NCI-H2081 treated with DMSO at 0.1 percent for 48 hours (cell line): ENCODE measurements at places on chromosomes 1 and 21.

DNA sequence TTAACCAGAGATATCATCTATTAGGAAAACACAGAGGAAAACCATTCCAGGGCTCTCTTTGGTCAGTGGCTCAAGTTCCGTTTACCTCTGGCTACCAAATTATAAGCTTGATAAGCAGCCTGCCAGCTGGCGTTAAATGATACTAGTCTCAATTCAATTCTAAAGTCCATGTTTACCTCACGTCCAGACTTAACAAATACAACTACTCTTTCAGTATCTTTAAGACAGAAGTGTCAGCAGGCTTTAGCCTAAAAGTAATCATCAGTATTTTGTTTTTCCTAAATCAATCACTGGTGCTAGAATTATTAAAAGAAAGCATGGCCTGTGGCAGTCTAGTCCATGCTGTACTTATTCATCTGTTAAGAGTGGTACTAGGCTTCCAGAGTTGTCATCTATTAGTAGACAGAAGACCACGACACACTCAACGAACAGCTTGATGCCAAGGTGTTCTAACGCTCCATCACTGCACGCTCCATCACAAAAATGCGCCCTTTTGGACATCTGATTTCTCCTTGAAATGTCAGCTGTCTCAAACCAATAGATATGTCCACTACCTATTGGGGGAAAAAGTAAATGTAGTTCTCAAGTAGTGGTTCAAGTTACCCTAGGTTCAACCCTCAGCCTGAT is 1.5 kb downstream of the IVNS1ABP start:
- no peak for DNase-seq

DNA sequence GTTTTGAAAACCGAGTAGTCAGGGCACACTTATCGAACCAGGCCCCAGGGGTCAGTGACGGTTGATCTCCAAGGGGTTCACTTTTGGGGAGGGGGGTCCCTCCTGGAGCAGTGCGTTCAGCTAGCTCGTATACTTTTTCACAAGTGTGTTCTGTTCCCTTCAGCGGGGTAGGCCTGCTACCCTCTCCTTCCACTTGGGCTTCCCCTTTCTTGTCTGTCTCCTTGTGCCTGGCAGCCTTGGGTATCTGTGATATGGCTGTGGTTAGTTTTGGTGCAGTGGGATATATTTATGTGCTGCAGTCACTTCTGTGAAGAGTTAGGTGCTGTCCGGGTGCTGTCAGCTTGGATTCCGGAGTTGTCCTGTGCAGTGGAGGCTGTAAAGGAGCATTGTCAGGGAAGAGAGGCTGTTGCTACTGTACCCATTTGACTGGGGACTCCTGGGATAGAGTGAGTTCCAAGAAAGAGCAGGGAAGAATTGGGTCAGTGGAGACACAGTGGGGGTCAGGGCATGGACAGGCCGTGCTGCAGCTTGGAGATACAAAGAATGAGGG is 29.7 kb downstream of the ADARB1 start:
- DNase-seq: no peak

- no peak for DNase-seq
Observed at GRCh38 chr21:39633770-39634181, 21.0 kb downstream of the B3GALT5 start.

- DNase-seq: no peak
Observed at GRCh38 chr1:101150670-101151069, 86.1 kb upstream of the S1PR1 start.

GRCh38 chr1:98575955-98576354 is 85.6 kb upstream of the SNX7 start:
- DNase-seq: no peak

DNA sequence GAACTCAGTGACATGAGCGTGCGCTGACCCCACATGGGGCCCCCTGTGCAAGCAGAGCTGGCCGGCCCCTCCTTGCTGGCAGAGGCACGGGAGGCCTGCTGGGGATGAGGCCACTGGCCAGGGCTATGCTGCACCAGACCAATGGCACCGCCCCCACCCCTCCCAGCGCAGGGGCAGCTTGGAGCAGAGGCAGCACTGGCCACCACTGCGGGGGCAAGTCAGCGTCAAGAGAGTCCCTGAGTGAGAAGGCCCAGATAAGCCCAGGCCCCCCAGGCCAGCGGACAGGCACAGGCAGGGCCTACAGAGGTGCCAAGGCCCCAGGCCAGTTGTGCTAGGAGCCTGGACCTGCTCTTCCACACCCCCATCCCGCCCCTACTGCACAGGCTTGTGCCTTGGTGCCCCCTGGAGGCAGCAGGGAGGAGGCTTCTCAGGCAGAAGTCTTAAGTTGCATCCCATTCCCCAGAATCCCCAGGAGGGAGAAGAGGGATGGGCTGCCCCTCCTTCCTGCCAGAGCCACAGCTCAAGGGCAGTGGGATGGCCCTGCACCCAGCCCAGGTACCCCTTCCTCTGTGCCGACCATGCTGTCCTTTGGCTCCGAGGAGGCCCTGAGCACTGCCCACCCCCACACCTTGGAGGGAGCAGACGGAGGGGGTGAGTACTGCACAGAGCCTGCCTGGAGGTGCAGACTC is 35.8 kb downstream of the EPHX1 start:
- DNase-seq: no peak

GRCh38 chr1:163672976-163673758 is 351.4 kb downstream of the NUF2 start:
- DNase-seq: no peak

DNA sequence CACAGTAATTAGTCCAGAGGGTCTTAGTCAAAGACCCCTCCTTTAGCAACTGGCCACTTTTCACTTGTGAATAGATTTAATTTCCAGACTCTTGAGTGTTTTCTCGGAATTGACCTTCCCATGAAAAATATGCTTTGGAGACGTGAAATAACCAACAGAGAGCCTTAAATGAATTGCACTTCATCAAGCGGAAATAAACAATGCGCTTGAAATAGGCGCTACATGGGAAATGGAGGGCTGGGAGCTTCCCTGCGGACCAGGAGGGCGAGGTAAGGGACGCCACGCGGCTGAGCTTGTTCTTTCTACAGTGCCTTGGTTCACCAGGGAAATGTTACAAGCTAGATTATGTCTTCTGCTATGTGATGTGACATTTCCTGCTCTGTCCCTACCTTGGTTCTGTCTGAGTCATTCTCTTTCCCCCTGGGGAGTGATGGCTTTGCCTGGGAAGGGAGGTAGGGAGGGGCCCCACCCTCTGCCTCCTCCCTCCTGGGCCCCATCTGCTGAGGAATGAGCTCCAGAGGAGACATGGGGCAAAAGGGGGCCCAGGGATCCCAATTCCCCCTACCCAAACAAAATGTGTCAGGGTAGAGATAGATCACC is 619.3 kb downstream of the PTPRU start:
- DNase-seq: no peak

DNA sequence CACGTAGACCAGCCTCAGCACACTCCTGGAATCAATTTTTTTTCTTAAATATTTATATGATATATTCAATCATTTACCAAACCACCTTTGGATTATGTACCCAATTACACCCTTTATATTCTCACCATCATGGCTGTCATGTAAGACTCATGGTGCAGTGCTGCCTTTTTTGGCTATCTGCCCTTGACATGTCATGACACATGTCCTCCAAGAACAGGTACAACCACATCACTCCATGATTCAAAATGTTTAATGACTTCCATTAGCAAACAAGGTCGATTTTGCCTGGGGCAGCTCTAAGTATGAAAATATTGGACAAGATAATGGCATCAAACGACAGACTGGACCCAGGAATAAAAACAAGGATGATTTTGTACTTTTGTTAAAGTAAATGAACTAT is 861.1 kb upstream of the ADAMTS5 start:
- DNase-seq: no peak

- no peak for DNase-seq
Observed at GRCh38 chr1:188665477-188665876, 1812.2 kb downstream of the BRINP3 start.

GRCh38 chr21:41992576-41992975 is 17.6 kb downstream of the ZBTB21 start:
- DNase-seq: no peak

DNA sequence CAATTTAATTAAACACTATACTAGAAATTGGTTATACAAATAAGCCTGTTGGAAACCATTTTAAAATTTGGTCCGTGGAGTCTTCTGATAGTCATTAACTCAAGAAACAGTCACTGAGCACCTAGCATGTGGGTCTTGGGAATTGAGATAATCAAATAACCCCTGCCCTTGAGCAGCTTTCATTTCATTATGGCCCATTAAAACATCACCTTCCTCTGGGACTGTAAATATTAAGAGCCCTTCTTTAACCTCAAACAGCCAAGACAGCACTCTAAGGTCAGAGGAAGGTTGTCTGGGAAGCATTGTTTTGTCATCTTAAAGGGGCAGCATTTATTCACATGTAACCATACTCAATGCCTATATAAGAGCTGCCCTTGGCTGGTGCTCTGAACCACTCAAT is 610.3 kb upstream of the USP24 start:
- no peak for DNase-seq

- DNase-seq: no peak
Observed at GRCh38 chr1:225299624-225300023, 128.2 kb downstream of the LBR start.

DNA sequence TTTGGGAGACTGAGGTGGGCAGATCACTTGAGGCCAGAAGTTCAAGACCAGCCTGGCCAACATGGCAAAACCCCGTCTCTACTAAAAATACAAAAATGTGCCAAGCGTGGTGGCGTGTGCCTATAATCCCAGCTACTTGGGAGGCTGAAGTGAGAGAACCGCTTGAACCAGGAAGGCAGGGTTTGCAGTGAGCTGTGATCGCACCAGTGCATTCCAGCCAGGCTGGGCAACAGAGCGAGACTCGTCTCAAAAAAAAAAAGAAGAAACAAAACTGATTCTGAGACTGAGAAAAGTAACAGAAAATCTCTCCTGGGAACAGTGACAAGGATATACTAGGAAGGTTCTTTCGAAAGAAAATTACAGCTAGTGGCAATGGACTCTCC is 20.9 kb downstream of the USP48 start:
- DNase-seq: no peak

DNA sequence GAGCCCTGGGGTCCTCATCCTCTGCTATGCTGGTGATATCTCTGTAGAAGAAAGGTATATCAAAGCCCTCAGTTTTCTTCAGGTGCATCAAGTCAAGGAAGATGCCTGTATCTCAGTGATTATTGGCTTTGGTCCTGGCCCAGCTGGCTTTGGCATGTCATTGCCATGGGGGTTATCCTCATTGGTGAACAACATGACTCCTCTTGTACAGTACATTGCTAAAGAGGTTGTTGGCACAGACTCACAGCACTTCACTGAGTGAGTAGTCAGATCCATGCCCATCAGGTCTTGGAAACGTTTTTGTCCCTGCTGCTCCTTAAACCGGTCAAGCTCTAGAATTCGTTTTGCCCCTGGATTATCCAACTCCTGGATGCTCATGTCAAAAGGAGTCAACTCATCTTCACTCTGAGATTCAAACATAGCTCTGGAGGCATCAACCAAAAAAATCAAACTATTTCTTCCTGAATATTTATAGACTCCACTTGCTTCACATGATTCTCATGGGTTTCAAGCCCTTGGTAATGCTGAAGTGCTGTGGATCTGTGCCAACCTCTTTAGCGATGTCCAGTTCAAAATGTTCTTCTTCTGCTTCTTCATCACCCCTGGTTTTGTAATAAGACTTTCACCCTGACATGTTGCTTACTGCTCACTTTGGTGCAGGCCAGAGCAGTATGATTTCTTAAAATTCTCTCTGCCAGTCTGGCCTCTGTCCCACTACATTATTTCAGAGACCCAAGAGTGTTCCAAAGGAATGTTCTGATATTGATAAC is 43.0 kb upstream of the RAB3GAP2 start:
- DNase-seq: no peak

DNA sequence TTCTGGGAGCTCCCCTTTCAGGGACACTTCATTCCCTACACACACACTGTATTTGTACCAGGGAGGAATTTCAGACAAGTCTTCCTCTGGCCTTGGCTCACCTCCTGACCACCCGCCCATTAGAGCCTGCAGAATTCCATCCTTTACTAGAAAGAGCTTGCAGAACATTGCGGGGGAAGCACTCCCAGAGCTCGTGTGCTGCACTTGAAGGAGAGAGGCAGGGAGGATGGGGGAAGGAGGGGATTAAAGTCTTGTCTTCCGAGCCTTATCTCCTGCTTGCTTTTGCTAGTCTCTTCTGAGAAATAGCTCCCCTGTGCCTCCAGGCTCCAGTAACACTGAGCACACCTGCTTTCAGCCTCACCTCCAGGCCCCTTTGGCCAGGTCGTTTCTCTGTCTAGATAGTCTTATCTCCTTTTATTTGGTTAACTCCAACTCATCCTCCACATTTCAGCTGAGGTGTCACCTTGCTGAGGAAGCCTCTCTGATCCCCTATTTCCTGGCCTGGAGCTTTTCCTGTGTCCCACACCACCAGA is 62.0 kb downstream of the PCNX2 start:
- DNase-seq: no peak

GRCh38 chr1:29646161-29646775 is 409.9 kb downstream of the PTPRU start:
- no peak for DNase-seq

GRCh38 chr1:110565565-110565964 is 40.6 kb downstream of the KCNA2 start:
- no peak for DNase-seq

GRCh38 chr1:180181048-180181447 is 26.4 kb downstream of the QSOX1 start:
- no peak for DNase-seq

GRCh38 chr21:27168084-27168483 is 201.2 kb upstream of the ADAMTS5 start:
- DNase-seq: no peak

DNA sequence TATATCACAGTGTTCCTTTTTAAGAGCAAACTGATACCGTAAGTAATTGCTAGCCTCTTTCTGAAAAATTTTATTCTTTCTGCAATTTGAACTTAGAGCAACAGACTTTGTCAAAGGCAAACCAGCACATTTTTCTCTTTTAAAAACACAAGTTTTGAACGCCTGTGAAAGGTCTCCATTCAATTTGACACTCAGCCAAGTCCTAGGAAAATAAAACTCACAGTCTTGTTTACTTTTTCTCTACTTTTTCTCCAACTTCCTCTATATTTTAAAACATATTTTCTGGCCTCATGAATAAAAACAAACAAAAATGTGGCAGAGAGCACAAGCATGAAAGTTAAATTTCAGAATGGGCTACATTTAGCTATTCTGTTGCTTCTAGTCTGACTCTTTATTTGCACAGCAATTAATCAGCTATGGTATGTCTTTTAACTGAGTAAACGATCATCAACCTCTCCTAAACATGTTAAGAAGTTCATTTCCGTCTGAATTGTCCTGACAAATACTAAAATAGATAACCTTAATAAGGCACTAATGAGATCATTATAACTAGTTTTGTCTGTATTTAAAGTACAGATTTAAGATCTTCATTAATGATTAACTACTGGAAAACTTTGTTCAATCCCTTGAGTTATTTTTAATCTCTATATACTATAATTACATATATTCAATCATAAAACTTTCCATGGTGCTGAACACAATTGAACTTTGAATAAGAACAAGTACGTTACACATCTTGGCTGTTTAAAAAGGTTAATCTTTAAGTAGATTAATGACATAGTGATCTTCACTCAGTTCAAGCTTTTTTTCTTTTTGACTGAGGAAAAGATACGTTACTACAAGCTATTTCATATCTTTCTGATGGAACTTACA is 550.6 kb downstream of the PTBP2 start:
- no peak for DNase-seq

GRCh38 chr1:226638001-226638601 is 89.5 kb downstream of the STUM start:
- DNase-seq: no peak

GRCh38 chr1:153572569-153573015 is 6.9 kb upstream of the S100A2 start:
- DNase-seq: no peak
